Effector CD4-positive, alpha-beta T cell (primary cell): ENCODE measurements at places on chromosomes 5 and 9.

- no peak for DNase-seq
These were observed 30.2 kb upstream of the CDKN2B start for GRCh38 chr9:22039258-22039657.

DNA sequence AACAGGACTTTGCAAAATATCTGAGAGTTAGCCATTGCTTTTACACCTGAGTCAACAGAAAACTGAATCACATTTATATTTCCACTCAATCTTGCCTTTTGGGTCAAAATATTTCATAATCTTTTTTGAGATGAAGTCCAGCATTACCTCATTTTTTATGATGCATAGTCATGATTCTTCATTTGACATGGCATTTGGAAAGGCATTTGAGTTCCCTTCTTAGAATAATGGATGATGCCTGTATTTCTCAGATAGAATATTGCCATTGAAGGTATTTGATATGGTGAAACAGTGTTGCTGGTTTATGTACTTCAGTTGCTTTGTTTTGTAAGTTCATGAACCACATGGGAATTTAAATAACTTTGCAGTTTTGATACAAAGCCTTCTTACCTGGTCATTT is 180.4 kb downstream of the PRR16 start:
- no peak for DNase-seq

DNA sequence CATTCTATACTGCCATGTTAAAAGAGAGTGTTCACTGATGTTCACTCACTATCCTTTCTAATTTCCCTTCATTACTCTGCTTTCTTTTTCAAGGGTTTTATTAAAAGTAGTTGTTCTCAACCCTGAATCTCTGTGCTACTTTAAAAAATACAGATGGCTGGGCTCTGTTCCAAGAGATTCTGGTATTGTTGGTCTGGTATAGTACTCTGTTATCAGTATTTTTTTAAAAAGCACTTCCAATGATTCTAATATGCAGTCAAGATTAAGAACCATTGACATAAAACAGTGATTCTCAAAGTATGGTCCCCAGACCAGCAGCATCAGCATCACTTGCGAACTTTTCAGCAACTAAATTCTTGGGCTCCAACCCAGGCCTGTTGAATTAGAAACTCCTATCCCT is 77.0 kb upstream of the STARD4 start:
- no peak for DNase-seq

- no peak for DNase-seq
These were observed 224.8 kb downstream of the MCTP1 start for GRCh38 chr5:95060098-95060497.

- no peak for DNase-seq
These were observed 49.5 kb upstream of the BRINP1 start for GRCh38 chr9:119418721-119419120.

DNA sequence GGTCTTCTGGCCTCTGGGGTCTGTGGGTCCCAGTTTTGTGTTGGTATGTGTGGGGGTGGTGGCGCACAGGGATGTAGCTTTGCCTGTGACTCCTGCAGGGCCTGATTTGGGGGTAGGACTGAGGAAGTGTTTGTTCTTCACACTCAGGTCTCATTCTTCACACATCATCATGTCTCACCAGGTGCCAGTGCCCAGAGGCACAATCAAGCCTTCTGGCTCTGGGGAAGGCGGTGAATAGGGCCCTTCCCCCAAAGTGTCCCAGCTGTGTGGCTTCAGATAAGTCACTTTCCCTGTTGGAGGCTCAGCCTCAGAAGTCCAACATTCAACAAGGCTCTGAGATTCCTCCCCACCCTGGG is 5.1 kb downstream of the DBN1 start:
- DNase-seq, result no peak

DNA sequence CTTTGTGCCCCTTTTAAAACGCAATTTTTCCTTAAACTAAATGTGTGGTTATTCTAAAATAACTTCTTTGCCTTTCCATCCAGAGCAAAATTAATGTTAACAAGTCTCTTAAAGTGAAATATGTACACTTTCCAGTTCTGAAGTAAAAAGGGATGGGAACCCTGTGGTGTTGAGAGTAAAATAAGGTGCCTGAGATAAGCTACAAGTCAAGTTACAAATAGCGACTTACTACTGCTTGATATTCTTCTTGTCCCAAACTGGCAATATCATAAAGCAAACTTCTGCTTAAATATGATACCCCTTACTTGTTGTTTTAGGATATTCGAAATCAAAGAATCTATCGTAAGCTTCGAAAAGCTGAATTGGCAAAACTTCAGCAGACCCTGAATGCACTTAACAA is 18.3 kb upstream of the F2R start:
- DNase-seq, result no peak

- no peak for DNase-seq
These were observed 7.2 kb downstream of the KDM4C start for GRCh38 chr9:6764950-6765349.

- DNase-seq, result no peak
These were observed 16.9 kb downstream of the ADAM19 start for GRCh38 chr5:157558681-157559080.

DNA sequence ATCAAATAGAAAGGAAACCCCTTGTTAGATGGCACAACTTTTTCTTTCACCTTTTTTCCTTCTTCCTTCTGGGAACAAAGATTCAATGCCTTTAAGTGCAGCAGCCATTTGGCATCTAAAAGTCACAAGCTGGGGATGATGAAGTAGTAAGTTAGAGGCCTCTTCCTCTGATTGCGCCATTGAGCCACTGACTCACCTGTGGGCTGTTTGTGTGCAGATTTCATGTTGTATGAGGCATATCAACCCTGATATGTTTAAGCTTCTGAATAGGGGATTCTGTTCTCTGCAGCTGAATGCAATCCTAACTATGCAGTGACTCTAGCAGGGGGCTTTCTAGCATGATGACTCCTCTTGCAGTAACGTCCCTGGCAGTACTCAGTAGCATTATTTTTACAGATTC is 599.9 kb downstream of the CSNK1G3 start:
- no peak for DNase-seq

GRCh38 chr9:91004992-91005391 is 203.4 kb downstream of the SYK start:
- no peak for DNase-seq

DNA sequence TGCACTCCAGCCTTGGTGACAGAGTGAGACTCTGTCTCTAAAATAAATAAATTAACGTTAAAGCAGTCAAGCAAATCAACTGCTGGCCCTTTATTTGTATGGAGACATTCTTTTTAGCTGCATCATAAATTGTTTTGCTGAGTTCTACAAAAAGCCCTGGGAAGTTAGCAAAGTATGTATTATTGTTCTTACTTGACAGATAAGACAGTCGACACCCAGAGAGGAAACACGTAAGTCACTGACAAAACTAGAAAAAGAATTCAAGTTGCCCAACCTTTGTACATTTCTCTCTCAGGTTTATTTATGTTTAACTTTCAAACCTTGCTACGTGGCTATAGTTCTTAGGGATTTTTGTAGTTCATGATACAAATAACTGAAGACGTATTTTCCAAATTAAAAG is 40.4 kb upstream of the MACIR start:
- DNase-seq, result no peak
